ENCODE measurements at places on chromosomes 3 and 15.
A peak's percentile ranks its signal among the peaks of the same experiment; 100 is the strongest.

DNA sequence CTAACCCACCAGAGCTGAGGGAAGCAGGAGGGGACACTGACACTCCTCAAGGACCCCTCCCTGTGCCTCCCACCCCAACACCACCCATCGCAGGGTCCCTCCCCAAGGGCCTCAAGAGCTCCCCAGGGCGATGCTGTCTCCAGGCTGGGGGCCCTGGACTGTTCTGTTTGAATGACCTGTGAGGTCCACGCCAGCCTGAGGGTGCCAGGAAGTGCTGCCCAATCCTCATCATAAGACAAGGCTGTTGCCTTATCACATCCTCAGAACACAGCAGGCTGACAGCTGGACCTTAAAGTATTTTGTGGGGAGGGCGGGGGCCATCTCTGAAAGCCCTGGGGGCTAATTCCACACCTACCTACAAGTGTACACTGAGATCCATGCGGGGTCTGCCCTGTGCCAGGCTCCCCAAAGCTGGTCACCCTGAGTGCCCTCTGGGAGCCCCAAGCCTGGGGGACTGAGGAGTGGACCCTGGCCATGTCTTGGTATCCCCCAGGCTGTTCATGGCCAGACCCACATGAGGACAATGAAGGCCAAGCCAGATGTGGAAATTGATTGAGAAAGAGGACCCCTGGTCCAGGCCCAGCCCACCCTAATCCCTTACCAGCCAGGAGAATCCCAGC lies 23.8 kb upstream of the GOLGA6C start:
- DNase-seq: no peak

- DNase-seq: no peak
Measured at GRCh38 chr3:144314946-144315345, 343.3 kb downstream of the DIPK2A start.

DNA sequence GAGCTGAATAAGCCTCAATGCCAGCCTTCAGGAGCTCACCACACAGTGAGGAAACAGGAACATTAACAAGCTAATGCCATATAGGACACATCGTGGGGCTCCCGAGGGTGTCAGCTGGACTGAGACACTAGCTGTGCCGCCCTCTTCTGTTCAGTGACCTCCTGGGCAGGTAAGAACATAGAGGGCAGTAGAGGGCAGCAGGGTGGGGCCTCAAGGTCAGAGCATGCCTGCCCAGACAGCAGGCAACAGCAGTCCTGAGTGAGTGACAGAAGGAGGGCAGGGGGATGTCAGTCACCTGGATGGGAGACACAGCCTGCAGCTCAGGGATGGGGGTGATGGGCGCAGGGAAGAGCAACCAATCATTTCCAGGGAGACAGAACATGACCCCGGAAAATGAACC lies 15.5 kb downstream of the NTRK3 start:
- DNase-seq: no peak

- no peak for DNase-seq
Measured at GRCh38 chr3:43692971-43693370, 2.2 kb downstream of the ABHD5 start.

GRCh38 chr15:58696738-58697137 lies 52.8 kb downstream of the ADAM10 start:
- no peak for DNase-seq

DNA sequence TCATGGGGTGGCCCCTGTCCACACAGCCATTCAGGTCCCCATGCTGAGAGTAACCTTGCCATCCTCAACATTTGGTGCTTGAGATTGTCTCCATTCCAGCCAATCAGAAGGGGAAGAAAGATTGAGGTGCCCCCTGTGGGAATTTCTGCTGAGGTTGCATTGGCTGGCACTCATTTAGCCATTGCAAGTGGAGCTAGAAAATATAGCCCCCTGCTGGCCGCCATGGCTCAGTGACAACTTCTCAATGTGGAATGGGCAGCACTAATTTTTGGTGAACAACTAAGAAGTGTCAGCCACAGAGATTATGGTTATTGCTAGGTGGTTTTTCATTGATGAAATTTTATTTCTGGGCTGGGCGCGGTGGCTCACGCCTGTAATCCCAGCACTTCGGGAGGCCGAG lies 22.0 kb downstream of the COL6A6 start:
- peak; percentile 71 for DNase-seq

- DNase-seq: no peak
Measured at GRCh38 chr3:128946411-128946810, 47.5 kb downstream of the CFAP92 start.

DNA sequence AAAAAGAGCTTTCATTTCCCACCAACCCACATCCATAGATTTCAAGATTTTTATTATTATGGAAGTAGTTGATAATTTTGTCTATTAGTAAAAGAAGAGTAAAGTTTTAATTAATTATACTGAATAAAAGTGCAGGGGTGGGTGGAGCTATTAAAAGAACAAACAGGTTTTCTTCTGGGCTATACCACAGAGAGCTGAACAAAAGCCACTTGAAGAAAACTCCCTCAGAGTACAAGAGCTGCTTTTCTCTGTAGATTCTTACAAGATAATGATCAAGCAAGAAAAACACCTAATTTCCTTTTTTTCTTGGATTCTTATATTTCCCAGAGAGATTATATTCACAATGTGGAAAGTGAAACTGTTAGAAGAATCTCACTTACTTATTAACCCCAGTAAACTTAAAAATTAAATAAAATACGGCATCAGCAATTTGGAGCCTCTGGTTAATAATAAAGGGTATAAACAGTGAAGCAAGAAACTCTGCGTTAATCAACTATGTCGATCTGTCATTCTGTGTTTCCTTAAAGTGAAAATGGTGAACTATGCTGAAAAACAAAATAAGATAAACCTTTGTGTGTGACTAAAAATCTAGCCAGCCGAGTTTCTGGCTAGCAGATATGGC lies 84.9 kb downstream of the THBS1 start:
- DNase-seq: no peak

DNA sequence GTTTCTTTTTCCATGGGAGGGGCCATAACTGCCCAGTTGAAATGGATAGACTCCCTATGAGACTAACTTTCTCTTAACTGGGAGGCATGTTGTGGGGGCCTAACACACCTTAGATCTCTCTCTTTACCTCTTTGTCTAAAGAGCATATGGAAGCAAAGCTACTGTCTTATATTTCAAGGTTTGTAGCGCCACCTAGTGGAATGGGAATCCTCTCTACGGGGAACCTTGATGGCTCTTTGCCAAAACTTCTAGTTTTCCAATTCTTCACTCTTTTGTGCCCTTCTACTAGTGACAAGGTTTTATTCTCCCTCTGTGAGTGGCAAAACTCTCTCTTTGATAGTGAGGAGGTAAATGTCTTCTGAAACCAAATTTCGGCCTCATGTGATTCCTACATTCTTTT lies 1030.4 kb upstream of the CADM2 start:
- no peak for DNase-seq

DNA sequence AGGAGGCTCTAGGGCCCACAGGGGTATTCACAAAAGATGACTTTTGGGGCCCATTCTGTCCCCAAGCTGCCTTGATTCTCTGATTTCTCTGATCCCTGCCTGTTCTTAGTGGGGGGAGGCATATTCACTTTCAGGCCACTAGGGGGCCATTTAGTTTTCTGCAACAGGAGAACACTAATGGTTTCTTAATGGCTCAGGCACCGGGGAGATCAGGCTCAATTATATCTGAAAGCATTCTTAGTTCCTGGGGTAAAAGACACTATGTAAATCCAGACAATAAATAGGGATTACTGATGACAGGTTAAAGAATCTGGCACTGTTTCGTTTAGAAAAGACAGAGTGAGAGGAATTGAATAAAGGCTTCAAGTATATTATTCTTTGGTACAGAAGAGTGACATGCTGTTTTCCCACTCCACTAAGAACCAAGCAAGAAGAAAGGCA lies 2.5 kb upstream of the INAFM2 start:
- peak; percentile 75 for DNase-seq

DNA sequence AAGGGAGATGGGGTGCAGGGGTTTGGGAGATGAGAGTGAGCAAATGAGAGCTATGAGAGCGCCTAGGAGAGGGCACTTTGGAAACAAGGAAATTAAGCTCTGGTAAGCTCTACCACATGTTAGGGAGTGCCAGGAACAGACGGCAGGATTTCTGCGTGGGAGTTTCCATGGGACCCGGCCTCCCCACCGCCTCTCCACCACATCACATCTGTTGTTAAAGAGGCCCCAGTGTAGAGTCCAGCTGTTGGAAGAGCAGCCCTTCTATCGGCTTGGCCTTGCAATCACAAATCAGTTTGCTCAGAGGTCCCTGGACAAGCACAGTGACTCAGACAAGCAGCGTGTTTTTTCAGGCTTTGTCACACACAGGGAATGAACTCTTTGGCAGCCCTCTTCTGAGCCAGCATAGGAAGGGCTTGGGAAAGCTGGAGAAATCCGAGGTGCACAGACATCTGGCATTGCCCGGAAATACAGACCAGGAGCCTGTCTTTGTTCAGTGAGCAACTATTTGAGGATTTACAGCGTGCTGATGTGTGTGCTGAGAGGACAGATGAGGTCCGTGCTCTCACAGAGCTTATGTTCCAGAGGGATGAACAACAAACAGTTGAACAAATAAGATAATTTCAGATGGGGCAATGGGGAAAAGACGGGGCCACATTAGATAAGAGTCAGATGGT lies 370.6 kb upstream of the PROK2 start:
- DNase-seq: no peak

DNA sequence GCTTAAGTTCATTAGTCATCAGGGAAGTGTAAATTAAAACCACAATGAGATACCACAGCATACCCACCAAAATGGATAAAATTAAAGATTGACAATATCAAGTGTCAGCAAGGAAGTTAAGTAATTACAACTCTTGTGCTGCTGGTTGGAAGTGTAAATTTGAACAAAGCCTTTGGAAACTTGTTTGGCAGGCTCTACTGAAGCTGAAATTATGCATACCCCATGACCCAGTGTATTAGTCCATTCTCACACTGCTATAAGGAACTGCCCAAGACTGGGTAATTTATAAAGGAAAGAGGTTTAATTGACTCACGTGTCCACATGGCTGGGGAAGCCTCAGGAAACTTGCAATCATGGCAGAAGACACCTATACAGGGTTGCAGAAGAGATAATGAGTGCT lies 196.1 kb downstream of the PDCD6IP start:
- DNase-seq: peak; percentile 52

DNA sequence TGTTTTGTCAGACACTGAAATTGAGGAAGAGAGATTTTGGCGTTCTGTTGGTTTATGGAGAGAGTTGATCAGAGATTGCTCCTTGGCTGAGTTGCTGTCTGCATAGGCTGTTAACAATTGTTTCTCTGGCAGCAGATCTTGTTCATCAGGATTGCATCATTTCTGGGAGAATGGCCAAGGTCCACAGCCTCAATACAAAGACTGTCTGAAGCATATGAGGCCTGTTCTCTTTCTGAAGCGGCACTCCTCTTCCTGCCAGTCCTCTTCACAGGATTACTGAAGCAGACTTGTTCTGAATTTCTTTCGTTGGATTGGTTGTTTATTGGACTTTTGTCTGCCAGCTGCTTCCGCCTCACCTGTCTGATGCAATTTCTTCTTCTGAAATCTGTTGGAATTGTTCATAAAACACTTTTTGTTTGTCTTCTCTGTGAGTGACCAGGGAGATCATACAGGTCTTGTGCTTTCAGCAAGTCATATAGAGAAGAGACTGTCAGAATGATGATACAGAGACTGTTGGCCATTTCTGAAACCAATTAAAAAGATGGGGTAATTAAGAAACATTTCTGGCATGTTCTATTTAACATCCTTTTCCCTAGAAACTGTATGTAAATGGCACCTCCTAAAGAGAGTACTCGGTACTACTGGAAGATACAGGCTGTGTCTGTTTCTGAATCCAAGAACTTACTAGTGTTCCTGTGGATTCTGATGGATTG lies 25.5 kb downstream of the SETD5 start:
- DNase-seq: peak; percentile 35

- no peak for DNase-seq
Measured at GRCh38 chr3:42814914-42815507, 5.8 kb downstream of the ACKR2 start.

Measured in T47D (cell line).